RPMI7951 (cell line): ENCODE measurements at places on chromosomes 1 and 21.

DNA sequence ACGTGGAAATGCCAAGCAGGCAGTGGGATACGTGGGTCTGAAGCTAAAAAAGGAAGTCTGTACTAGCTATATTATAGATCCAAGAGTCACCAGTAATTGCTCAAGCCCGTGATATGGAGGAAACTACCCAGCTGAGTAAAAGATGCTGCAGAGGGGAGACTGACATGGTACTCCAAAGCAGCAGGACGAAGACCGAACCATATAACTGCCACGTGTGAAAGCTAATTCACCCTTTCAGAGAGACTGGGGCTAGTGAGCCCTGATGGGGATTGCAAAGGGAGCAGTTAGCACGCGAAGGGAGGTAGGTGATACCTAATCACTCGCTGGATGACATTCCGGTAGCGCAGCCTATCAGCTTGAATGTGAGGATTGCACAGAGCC is 316 bp downstream of the AP4B1 start:
- no peak for DNase-seq

DNA sequence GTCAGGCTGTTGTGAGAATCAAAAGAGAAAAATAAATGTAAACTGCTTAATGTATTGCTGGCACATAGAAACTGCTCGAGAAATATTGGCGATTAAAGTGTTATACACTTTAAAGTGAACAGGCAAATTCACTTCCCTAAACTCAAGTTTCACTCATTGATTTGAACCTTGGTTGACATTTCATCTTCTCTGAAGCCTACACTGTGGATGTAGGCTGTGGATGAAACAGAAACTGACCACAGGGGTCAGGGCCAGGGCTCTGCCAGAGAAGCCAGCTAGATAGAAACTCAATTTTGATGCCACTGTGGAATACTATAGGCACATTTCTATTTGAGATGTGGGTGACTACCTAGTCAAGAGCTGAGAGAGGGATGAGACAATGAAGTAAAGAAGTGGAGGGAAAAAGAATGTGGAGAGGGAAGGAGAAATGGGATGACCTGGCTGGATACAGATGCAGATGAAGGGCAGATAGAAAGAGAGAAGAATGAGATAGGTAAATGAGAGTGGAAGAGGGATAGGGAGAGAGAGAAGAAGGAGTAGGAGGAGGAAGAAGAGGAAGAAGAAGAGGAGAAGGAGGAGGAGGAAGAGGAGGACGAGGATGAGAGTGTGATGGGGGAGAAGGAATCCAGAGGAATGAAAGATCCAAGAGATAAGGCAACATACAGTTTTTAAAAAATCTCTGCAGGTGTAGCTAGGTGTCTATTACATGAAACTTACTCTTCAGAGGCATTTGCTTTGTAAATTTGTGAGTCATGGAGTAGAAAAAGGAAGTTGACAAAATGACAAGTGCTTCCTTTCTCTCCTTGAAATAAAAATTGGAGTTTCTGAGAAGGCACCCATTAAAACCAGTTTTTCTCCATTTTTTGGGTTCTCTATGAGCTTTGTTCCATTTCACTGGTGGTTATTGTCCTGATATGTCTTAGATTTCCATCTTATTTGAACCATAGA is 17.4 kb upstream of the CD1D start:
- DNase-seq: no peak

DNA sequence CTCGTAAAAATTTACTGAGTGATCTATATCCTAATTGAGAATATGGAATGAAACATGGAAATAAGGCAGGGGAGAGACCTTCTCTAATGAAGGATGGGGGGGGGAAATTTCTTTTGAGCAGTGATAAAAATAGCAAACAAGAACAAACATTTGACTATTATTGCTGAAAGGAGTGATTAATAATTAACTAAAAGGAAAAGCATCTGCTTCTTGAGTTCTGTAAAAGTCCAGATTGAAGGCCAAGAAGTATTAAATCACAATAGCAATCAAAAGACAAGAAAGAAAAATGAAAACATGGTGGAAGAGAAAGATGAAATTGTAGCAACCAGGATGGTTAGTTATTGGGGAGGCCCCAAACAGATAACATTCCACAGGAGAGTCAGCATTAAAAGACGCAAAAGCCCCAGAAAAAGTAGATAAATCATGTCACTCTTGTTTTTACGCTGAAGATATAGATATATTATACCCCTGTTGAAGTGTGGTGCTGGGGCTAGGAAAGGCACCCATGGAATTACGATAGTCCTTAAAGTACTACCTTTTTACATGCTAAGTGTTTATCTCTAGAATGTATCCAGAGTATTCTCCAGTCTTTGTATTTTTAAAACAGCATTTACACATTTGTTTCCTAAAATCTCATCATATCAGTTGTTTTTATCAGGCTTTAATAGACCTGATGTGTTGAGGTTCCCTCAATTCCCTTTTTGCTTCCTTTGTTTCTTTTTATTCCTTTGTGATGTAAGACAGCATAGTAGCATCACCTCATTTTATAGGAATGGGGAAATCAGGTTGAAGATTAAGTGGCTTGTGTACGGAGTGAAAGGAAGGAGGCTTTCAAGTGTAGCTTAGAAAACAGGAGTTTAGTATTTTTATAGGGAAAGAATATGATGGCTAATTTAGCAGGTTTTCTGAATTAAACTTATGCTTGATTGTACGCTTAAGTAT is 28.9 kb downstream of the DISP1 start:
- no peak for DNase-seq

DNA sequence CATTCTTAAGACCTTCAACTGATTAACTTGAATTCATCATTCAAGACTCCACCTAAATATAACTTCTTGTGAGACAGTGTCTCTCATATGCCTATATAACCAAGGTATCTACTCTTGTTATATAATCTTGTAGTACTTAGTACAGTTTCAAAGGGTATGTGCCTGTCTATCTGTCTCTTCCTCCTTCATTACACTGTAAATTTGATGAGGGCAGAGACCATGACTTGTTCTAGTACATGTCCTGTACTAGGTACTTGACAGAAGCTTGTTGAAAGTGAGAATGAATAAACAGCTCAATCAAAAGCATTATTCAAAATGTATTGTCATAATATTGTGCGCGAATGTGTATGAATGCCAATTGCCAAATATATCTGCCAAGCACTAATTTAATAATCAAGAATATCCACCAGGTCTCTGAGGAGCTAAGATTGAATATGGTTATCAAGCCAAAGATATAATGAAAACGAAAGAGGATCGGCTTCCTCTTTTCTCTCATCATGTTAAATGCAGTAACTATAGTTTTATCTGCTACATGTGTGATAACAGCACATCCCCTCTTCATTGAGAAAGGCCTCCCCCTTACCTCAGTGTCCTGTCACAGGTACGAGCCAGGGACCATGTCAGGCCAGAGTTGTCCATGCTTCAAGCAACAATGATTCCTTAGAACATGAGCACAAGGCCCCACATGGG is 117.3 kb downstream of the UCHL5 start:
- DNase-seq: no peak

DNA sequence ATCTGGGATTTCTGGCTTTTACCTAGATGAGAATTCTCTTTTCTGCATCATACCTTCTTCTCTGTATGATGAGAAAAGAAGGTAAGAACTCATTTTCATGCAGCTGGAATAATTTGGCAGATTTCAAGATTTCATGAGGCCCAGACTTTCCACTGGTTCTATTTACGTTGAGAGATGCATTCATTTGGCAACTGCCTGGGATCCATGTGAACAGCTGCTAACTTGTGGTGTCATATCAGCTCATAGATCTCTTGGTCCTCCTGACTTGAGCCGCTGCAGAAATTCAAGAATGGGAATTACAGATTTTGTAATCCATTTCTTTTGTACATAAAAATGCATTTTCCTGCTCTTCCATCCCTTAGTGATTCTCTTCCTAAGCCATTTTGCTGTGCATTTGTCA is 17.1 kb upstream of the C1orf87 start:
- DNase-seq: no peak

- DNase-seq: no peak
Observed at GRCh38 chr1:110880708-110881374, 7.9 kb downstream of the CD53 start.

DNA sequence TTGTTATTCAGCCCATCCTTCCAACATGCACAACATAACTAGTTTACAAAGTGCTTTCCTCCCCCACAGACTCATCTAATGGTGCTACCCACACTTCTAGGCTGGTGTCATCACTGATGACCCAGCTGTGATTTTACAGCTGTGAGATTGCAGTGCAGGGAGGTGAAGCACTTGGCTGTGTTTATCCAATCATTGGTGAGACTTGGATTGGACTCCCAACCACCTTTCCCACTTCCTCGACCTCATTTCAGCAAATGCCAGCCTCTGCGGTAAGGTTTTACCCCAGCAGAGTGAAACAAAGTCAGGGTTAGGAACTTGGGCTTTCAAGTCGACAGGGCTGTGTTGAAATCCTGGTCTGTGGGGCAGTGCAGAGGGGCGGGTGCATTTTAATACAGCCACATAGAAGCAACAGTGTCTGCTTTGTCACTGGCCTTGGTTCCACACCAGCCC is 22.1 kb downstream of the ECHDC2 start:
- no peak for DNase-seq

- DNase-seq: no peak
Observed at GRCh38 chr1:84001501-84001900, 2.6 kb upstream of the TTLL7 start.

GRCh38 chr1:17973694-17974093 is 133.9 kb upstream of the IGSF21 start:
- no peak for DNase-seq

- DNase-seq: peak; percentile 59
Observed at GRCh38 chr1:154791292-154792166, 78.6 kb downstream of the KCNN3 start.

- no peak for DNase-seq
Observed at GRCh38 chr1:204172404-204173029, 6.4 kb upstream of the REN start.

DNA sequence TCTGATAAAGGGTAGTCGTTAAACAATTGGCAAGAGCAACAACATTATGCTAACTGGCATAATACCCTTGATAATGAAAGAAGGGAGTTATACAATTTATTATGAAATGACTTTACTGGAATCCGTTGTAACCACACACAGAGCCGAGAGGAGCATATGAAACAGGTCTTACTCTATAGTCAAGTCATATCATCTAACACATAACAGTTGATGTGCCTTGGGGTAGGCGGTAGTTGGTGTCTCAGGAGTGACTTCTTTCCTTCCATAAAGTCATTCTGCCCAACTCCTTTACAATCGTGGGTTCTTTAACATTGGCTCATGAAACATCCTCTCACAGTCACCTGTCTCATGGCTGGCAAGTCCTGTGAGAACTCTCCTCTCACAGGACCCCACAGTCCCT is 225.2 kb downstream of the LTN1 start:
- no peak for DNase-seq

DNA sequence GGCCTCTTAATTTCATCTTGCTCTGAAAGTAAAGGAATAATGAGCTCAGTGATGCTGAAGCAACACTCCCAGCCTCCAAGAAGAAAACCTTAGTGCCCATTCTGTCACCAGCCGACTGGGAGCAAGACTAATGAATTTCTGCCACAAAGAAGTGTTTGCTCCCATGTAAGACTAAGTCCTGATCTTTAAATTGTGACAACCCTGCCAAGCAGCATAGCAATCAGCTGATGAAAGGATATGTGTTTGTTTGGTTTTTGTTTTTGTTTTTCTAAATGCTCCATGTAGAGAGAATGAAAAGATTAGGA is 113.7 kb upstream of the PALMD start:
- DNase-seq: no peak

DNA sequence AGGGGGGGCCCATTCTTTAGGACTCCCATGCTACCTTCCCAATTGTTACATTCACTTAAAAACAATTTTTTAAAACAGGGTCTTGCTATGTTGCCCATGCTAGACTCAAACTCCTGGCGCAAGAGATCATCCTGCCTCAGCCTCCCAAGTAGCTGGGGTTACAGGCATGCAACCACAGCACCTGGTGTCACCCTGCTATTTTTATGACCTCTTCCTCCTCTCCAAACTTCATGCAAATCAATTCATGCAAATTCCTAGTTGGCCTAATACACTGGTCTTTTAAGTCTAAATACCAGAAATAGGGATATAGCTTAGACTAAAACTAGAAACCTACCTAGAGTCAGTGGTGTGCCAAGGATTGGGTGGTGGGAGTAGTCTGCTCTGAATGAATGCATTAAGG is 30.1 kb downstream of the CDKN2C start:
- DNase-seq: no peak

- DNase-seq: peak; percentile 62
Observed at GRCh38 chr1:119871881-119872280, 24.4 kb downstream of the ADAM30 start.

- no peak for DNase-seq
Observed at GRCh38 chr1:248822148-248823032, 3.3 kb downstream of the SH3BP5L start.

GRCh38 chr21:45479691-45480675 is 62.3 kb downstream of the SLC19A1 start:
- DNase-seq: no peak

- no peak for DNase-seq
Observed at GRCh38 chr1:173099166-173099565, 48.4 kb upstream of the TNFSF18 start.

DNA sequence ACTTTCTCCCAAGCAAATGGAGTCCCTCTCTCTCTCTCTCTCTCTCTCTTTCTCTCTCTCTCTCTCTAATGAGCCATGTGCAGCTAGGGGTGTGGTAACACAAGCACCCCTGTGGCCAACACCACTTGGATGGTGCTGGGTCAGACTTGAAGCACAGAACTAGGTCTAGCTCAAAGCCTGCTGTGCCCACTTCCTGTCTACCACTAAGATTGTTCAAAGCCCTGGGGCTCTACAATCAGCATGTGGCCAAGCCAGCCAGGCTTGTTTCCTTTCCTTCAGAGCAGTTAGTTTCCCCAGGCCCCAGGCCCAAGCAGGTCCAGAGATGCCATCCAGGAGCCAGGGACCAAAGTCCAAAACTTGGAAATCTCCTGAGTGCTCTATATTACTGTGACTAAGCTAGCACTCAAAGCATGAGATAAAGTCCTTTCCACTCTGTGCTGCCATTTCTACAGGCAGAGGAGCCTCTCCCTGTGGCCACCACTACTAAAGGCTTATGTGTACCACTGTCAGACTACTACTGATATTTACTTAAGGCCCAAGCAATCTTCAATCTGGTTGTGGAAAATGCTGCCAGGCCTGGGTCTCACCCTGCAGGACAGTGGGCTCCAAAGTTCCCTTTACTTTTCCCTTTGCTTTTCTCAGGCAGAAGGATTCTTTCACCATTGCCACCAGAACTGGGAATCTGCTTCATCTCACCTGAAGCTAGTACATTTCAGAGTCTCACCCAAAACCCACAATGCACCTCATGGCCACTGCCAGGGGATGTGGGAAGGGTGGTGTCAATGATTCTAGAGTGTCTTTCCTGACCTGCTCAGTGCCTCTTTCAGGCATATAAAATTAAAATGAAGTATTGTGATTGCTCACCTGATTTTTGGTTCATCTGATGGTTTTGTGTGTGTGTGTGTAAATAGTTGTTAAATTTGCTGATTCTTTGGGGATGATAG is 999.5 kb downstream of the NCAM2 start:
- peak; percentile 2 for DNase-seq

GRCh38 chr1:117362986-117363385 is 4.3 kb upstream of the MAN1A2 start:
- DNase-seq: no peak

- no peak for DNase-seq
Observed at GRCh38 chr21:42542596-42542995, 28.9 kb downstream of the SLC37A1 start.

- DNase-seq: no peak
Observed at GRCh38 chr1:86468501-86468977, at the start of gene CLCA1. CLCA1 (plus strand) TSS chr1:86468927; CDS start chr1:86468972, 45 bp downstream.
